Stimulated activated CD8-positive, alpha-beta memory T cell treated with anti-CD3 and anti-CD28 coated beads, Interleukin-7, amount 100 ng/mL, for 24 hours (primary cell): ENCODE measurements at places on chromosomes 2 and 18.

GRCh38 chr2:8536686-8537561 lies 144.9 kb upstream of the ID2 start:
- no peak for DNase-seq

DNA sequence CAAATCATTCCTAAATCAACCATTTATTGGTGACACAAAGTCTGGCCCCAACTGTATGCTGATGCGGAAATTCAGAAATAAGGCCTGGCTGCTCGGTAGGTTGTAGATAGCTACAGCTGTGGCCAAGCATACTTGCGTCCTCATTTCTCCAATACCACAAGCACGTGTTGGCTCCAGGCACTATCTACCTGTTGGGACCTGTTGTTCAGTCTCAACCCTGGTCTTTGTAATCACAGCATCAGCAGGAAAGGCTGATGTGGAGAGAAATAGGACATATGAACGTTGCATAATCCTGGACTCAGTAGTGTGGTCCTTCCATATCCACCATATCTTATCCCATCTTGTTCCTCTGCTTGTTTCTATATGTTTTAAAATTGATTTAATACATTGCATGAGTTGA lies 212.6 kb downstream of the PMAIP1 start:
- no peak for DNase-seq

- no peak for DNase-seq
These were observed 132.9 kb downstream of the GAREM1 start for GRCh38 chr18:32337821-32338220.

- DNase-seq = no peak
These were observed 60.1 kb upstream of the RMP24 start for GRCh38 chr18:35912332-35912731.

- no peak for DNase-seq
These were observed 84.1 kb upstream of the RTN4 start for GRCh38 chr2:55134316-55134706.

- no peak for DNase-seq
These were observed 445 bp downstream of the MLPH start for GRCh38 chr2:237487496-237487895.

DNA sequence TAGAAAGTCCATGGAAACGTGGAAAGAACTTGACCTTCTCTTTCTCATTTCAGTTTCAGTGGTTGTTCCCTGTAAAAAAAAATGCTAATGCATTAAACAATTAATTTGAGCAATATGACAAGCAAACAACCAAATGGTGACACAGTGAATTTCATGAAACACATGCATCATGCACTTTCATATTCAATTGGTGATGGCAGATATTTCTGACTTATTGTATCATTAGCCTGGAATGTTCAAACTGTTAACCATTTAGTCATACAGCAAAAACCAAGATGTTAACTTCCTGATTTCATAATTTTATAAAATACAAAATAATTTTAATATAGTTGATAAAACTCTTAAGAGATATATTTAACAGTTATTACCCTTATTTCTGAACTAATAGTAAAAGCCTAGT lies 85.5 kb downstream of the SCN1A start:
- DNase-seq = no peak

DNA sequence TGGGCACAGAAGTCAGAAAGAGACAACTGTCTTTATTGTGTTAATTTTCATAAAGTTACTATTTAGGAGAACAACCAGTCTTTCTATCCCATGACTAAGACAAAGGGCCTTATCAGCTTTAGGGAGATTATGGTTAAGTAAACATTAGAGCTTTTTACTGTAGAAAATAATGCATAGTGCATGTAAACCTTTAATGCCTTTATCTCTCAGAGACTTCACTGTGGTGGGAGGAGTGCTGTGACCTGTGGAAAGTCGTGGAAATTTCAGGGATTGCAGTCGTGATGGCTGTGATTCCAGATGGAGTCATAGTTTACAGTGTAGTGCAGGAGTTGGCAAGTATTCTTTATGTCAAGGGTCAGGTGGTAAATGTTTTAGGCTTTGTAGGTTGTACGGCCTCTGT lies 15.8 kb downstream of the ZNF236 start:
- DNase-seq = no peak

- no peak for DNase-seq
These were observed 18.7 kb downstream of the DCAF17 start for GRCh38 chr2:171452773-171453172.

- DNase-seq = no peak
These were observed 215.7 kb downstream of the MCFD2 start for GRCh38 chr2:46699934-46700256.

DNA sequence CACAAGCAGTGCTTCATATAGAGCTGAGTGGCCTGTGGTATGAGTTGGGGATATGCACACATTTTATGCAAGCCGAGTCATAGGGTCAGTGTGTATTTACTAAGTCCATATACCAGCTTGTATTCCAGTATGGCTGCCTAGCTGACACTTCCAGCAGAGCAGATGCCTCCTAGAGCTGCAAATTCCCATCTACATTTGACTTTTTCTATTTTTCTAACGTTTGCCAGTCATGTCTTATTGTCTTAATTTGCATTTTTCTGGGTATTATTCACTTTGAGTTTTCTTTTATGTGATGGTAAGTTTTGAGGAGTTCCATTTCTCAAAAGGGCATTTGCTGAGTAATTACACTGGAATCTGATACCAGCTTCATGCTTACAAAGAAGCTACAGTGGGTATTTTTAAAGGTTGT lies 334.5 kb upstream of the CDH2 start:
- no peak for DNase-seq

- DNase-seq = no peak
These were observed 54.8 kb upstream of the CREB1 start for GRCh38 chr2:207474863-207475485.

GRCh38 chr2:190875891-190876290 lies 4.7 kb upstream of the GLS start:
- DNase-seq = no peak

DNA sequence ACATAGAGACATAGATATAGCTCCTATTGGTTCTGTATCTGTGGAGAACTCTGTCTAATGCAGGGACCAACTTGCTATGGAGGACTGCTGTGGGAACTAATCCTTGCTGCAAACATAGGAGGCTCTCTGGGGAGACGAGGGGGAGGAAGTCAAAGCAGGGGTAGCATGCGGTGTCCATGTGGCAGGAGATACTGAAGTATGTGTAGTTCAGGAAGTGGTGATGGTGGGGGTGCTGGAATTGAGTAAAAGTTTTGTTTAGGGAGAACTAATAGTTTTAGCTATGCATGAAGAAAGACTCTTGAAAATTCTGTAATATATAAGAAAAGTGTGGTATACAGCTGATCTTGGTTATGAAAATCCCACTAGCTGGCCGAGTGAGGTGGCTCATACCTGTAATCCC lies 62.0 kb downstream of the ANKRD44 start:
- DNase-seq = no peak

DNA sequence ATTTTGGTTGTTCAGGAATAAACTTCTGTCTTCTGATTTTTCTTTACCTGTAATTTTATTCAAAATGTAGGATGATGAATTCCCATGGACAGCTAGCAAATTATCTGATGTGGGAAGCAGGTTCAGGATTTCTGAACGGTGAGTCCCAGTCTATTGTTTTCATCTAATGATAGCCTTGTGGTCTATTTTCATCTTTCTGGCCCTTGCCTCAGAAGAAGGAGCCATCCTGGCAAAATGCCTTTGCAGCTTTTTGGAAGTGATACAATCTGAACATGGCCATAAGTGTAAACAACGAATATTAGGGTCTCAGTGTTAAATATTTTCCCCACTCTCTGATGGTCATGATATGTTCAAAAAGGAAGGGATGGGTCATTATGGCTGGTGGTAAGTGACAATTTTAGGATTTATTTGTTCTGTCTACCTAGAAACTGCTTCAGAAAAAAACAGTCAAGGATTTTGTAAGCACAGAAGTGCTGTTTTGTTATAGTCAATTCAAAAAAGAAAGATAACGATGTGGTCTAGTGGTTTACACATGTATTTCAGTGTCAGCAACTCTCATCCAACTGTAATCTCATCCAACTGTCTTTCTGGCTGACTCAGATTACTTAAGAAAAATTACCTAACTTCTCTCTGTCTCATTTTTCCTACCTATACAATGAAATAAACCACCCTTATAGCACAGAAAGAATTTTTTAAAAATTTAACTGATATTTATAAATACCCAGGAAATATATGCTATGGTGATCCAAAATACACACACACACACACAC lies 272.6 kb upstream of the ERBB4 start:
- no peak for DNase-seq

DNA sequence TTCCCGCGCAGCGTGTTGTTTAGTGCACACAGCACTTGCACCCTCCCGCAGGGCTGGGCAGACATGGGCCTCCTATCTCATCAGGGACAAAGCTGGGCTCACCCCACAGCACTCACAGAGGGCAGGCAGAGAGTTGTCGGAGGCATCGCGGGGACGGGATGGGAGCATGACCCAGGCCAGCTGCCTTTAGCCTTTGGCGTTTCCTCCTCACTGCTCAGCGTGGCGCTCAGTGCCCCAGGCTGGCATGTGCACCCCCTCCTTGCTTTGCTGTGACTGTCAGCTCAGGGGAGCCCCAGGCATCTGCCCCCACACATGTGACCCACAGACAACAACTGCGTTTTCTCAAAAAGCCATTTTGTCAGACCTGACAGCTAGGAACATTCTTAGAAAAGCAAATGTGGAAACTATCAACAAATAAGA lies 101.1 kb downstream of the RNF144A start:
- no peak for DNase-seq

- no peak for DNase-seq
These were observed 1.4 kb downstream of the ATG4B start for GRCh38 chr2:241638940-241639339.

GRCh38 chr2:30927465-30928075 lies 120.3 kb upstream of the CAPN13 start:
- DNase-seq = no peak

DNA sequence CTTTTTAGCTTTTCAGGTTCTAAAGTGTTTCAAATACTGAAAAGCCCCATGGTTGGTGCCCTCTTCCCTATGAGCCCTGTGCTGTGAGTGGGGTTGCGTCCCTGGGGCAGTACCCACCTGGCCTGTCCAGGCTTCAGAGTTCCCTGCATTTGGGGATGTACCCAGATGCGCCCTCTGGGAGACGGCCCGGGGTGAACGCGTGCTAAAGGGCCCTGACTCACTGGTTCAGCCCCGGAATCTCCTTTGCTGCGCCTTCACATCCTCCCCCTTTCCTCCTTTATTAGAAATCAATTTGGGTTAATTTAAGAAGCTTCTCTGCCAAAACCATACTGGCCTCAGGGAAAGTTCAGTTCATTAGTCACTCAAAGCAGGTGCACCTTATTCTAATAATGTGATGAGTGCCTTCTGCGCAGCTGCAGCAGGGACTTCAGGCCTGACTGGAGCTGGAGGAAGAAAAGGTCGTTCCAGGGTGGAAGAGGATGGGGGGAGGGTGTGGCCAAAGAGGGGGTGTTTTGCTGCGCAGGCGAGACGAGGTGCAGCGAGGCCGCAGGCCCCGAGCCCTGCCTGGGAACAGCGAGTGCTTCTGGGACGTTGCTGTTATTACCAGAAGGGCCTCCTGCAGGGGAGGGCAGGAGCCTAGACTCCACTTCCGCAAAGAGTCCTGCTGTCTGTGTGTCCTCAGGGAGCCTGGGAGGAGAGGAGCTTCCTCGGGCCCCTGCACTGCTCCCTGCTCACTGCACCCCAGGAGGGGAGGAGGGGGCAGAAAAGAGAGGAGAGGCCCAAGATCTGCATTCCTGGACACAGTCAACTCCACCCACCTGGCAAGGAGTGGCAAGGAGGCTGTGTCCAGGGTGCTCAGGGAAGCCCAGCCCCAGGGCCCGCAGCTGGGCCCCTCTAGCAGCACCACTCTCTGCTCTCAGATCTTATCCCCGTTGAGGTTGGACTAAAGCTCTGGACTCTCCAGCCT lies 223.2 kb upstream of the PXDN start:
- no peak for DNase-seq

DNA sequence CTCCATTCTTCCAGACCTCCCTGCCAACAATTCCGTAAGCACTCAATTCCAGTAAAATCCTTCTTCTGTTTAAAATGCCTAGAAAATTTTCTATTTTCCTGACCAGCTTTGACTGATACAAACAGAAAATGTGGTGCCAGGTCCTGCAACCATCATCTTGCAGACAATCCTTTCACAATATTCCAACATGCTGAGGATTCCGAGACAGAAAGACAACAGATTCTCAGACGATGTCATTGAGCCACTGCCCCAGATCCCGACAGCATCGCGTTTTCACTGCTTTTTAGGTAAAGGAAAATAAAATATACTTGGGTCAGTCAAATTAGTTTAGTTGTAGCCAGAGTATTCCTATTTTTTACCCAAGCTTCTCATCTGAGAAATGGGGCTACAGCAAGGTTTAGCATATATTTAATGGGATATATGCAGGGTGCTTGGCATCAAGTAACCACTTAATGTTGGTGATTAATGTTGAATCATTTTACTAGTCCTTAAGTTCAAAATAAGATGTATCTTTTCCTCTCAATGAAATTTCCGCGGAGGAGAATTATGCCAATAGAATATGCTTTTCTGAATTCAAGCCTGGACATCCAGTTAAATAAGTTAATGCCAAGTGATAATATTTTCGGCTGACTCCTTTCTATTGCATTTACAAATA lies 866.6 kb downstream of the SLC4A3 start:
- DNase-seq = no peak

GRCh38 chr2:9107168-9108025 lies 99.2 kb upstream of the ASAP2 start:
- no peak for DNase-seq

- DNase-seq = no peak
These were observed 255.4 kb downstream of the AGAP1 start for GRCh38 chr2:235749121-235749770.

GRCh38 chr2:159089543-159089942 lies 121.1 kb downstream of the TANC1 start:
- no peak for DNase-seq
